Stimulated activated CD8-positive, alpha-beta memory T cell treated with anti-CD3 and anti-CD28 coated beads, Interleukin-2, amount 100 ng/mL, for 48 hours (primary cell): ENCODE measurements at places on chromosomes 6 and 20.

GRCh38 chr6:25248123-25248522 is 31.1 kb upstream of the CARMIL1 start:
- DNase-seq: no peak

DNA sequence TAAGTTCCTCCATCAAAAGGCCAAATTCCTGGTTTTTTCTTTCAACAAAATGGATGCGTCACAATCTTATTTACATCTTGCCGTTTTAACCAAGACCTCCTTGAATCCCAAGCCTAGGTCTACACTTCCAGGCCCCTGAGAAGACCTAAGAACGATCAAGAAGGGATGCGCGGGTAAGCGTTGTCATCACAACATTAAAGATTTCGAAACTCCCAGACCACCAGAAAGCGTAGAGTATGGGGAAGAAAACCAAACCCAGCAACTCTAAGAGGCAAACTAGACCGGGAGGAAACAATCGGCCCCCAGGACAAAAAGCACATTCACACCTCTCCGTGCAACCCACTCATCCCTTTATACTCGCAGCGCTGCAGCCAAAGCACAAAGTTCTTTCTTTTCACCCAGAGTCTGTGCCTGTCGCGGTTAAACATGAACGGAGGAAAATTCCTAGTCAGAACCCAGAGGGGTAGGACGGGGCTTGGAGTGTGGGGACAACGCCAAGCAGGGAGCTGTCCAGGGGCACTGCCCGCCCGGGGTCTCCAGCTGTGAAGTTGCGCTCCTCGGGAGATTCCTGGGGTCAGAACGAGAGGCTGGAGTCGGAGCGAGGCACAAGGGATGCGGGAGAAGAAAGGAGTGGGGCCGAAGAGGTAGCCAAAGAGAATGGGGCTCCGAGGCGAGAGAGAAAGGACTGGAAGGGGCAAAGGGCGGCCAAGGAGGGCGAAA is 725 bp downstream of the OSER1 start:
- no peak for DNase-seq

- no peak for DNase-seq
Measured at GRCh38 chr6:97469451-97469850, 186.4 kb upstream of the MMS22L start.

DNA sequence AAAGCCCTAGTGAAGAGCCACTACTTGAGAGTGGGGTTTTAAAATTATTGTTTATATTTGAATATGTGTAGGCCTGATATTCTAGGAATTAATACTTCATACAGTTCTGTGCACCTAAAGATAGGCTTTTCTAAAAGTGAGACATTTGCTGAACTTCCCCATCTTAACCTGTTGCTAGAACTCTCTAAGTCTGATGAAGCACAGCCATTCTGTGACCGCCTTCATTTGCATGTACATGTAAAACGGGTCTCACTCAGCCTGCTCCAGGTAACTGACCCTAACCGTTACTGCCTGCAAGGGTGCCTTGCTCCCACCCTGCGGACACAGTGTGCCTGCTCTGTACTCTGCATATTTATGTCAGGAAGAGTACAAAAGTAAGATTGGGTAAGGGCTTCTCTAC is 44.3 kb upstream of the IRF4 start:
- no peak for DNase-seq

DNA sequence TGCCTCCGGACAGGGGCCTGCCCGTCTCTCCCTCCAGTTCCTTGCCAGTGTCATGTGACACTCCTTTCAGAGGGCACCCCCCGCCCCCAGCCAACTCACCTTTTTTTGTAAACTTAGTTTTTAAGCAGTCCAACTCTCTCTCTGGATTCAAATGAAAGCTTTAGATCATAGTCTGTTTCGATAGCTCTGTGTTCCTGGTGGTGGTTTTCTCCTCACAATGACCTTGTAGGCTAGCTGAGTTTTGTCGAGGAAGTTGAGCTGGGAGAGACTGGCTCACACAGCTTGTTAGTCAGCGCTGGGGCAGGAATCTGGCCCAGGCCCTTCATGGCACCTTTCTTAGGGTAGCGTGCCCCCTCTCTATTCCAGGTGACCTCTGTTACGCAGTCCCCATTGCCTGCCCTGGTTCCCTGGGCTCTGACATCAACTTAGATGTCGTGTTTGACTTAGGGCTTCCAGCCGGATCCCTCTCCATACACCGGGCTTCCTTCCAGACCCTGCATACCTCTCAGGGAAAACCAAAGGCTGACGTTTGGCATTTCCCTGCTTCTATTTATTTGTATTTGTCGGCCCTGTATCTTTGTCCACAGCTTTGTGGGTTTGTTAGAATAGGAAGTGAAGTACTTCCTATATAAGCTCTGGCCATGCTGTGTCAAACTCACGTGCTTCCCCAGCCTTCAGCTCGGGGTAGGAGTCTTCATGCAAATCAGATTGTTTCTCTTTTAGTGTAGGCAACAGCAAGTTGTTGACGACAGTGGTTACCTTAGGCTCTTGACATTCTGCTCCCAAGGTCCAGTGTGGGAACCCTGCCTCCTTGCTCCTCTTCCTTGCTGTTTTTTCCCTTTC is 12.7 kb downstream of the IGF2R start:
- DNase-seq: no peak

- DNase-seq: no peak
Measured at GRCh38 chr20:61979090-61979489, 86.6 kb downstream of the TAF4 start.

DNA sequence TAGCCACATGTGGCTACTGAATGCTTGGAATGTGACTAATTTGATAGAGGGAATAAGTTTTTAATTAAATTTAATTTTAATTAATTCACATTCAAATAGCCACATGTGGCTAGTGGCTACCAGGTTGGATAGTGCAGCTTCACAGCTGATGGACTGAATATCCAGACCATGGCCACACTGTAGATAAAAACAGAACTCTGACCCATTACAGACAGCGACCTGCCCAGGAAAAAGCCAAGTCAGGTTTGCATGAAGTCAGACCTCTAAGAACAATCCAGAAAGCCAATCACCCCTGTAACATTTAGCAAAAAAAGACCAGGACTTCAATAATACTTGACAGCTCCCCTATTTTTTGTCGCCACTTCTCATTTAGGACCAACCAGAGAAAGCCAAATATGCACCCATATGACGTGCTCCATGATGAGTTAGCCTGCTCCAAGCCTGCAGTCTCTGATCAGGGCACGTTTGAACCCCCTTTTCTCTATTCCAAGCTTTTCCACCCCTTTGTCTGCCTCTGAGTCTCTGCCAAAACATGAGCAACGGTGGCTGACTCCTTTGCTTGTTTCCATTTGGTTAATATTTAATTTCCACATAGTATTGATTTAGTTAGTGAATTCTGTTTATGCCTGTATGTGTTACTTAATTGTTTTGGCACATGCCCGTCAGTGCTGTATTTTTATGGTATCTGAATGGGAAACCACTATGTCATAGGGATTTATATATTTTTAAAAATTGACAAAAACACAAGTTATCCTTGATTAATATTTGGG is 636.3 kb downstream of the UTRN start:
- no peak for DNase-seq

- DNase-seq: no peak
Measured at GRCh38 chr6:32190911-32191677, 1.1 kb upstream of the PBX2 start.

DNA sequence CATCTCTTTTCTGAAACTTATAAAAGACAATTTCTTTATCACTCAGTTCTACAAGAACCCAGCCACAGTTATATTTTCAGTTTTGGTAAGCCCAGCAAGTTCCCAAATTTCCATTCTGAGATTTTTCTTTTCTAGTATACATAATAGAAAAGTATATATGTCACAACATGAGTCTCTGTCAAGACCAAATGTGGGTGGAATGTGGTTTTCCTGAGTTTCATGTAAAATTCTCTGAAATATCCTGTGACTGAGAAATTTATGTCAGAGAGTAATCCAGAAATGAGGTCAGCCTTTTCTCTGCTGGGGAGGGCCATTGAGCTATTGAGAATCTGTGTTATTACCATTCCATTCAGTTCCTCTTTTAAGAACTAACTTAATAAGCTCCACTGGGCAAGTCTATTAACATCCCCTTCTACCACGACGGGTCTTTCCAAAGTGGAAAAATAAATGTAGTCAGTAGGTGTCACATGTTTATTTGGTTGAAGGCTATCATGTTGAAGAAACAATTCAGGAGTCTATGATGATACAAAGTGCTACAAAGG is 100.7 kb upstream of the HMGN3 start:
- no peak for DNase-seq

DNA sequence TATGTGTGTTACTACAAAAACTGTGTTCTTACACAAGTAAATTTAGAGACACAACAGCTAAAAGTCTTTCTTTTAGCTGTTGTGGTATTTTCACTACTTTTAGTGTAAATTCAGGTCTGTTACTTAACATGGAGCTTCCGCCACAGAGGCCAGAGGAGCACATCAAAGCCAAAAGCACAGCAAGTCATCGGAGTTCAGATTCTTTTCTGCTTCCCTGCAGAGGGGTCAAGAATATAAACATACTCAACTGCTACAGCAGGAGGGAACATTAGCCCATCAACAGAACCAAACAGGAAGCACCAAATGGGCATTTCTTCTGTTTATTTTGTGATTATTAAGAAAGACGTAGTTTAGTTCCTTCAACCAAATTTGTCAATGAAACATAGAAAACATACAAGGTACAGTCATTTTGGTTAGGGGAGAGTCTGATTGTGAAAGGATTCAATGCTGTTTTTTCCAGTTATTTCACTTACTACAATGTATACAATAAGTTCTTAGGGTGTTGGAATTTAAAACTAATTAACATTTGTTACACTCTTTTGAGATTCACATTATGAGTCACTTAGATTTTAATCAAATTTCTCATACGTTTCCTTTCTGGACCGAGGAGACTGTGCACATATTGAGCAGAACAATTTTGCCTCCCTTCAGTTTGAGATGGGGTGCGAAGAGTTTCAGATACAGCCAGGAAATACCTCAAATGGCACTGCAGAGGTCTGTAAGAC is 42.8 kb upstream of the DSE start:
- no peak for DNase-seq

- DNase-seq: no peak
Measured at GRCh38 chr6:135314543-135314942, 133.4 kb downstream of the MYB start.

DNA sequence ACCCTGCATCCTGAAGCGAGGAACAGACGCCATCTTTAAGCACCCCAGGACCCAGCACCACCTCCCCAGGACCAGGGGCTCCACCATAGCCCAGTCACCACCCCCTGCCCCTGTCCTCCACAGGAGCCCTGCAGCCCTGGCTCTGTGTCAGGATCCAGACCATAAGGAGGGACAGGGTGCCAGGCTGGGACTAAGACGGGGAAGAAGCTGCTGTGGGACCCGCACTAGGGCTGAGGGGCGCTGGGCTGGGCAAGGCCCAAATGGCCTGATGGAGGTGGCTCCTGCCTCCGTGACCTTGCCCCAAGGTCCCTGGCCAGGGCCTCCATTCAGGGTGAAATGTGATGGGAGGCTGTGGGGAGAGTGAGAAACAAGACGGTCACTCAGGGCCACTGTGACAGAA is 385.6 kb downstream of the TAF4 start:
- no peak for DNase-seq

- DNase-seq: no peak
Measured at GRCh38 chr6:158370805-158371204, 58.5 kb downstream of the TULP4 start.

DNA sequence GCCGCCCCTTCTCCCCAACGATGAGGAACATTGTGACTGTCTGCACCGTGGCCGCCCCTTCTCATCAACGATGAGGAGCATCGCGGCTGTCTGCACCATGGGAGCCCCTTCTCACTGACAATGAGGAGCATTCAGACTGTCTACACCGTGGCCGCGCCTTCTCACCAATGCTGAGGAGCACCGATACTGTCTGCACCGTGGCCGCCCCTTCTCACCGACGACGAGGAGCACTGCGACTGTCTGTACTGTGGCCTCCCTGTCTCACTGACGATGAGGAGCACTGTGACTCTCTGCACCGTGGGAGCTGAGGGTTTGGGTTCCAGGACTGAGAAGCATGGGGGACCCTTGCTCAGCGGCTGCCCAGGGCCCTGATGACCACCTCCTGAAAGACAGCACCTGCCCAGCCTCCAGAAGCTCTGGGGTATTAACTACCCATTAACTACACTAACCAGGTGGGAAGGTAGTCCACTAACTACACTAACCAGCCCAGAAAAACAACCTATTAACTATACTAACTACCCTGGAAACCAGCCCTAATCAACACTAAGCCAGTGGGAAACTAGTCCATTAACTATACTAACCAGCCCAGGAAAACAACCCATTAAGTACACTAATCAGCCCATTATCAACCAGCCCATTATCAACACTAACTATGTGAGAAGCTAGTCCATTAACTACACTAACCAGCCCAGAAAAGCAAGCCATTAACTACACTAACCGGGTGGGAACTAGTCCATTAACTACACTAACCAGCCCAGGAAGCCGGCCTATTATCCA is 116.9 kb downstream of the TAF4 start:
- no peak for DNase-seq

GRCh38 chr20:11324990-11325389 is 592.7 kb upstream of the BTBD3 start:
- DNase-seq: no peak

DNA sequence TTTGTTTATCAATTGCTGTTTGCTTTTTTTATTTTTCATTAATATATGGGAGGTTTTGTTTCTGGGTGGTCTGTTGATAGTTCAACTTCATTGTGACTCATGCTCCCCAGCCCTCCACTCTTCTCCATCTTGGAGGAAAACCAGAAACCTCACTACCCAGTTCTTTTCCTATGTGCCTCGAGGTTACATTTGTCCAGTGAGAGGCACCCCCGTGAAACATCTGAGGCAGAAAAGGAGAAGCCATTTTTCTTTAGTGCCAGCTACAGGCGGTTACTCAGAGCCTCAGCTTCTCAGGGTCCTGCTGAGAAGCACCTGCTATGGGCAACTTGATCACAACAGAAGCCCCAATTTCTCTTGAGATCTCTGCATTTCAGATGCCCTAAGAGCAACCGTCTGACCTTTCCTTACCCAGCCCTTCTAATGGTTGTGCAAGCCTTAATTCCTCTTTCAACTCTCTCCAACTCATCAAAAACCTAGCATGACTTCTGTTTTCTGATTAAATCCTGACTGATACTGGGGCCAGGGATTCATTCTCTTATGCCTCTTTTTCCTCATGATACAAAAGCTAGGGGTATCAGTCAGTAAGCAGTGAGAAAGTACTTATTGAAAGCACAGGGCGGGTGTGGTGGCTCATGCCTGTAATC is 144.6 kb downstream of the ELOVL4 start:
- DNase-seq: no peak

DNA sequence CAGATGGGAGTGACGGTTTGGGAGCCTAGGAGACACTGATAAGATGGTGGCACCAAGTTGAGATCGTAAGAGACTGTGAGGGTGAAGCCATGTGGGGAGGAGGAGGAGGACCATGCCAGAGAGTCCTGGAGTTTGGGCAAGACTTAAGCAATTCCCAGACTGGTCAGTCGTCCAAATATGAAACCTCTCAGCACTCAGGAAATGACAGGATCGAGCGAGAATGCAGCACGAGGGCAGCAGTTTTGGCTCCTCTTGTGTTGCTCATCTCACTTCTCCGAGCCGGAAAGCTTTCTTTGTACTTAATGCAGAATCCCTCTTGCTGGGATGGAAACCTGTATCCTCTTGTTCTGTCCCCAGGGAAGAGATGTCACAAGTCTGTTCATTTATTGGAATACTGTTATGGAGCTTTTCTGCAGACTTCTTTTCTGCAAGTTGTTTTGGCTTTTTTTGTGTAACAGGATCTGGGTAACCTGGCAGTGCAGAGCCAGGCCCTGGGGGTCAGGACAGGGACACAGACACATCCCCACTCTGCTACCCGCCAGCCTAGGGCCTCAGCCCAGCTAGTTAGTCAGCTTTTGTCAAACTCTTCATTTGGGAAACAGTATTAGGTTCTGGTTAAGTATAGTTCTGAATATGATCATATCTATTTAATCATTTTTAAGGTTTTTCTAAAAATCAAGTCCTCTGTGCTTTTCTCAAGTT is 34.3 kb downstream of the FNDC1 start:
- DNase-seq: no peak
